Stimulated activated CD8-positive, alpha-beta memory T cell treated with anti-CD3 and anti-CD28 coated beads, Interleukin-4, amount 100 ng/mL, for 1 hour (primary cell): ENCODE measurements at places on chromosomes 16 and 17.

DNA sequence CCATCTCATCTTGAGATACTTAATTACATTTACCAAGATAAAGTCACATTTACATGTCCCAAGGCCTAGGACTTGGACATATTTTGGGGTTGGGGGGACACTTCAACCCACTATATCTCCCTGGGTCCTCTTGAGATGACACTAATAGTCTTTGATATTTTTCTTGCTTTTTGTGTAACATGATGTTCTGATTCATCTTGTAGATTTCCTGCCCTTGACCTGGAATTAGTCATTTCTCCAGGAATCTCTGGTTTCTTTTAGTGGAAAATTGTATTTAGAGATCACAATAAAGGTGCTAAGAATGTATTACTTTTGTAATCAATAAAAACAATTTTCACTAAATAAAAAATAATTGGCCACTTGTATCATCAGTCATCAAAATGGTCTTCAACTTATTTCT is 157.3 kb downstream of the VPS53 start:
- DNase-seq = no peak

DNA sequence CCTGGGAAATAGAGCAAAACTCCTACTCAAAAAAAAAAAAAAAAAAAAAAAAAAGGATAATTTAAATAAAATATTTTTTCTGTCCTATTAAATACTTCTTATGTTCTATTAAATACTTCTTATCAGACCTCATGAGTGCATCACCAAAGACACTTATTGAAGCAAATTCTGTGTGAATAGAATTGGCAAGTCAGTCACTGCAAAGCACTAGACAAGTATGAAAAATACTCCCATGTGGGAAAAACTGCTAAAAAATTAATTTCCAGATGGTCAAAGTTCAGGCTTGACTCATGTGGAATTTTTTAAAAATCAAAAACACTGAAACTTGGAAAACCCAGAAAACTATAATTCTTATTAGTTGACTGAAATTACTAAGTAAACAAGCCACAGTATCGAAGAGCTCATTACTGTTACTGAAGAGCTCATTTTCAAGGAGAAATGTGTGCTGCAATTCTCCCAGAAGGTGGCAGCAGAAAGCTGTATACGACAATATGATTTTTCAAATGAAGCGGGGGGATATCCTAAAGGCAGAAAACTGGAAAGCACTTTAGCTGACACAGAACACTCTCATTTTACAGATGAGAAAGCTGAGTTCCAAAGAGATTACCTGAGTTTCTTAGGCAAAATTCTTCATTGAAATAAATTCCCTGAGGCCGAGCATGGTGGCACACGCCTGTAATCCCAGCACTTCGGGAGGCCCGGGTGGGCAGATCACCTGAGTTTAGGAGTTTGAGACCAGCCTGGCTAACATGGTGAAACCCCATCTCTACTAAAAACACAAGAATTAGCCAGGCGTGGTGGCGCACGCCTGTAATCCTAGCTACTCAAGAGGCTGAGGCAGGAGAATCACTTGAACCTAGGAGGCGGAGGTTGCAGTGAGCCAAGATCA is 15.9 kb upstream of the FBXO47 start:
- no peak for DNase-seq

DNA sequence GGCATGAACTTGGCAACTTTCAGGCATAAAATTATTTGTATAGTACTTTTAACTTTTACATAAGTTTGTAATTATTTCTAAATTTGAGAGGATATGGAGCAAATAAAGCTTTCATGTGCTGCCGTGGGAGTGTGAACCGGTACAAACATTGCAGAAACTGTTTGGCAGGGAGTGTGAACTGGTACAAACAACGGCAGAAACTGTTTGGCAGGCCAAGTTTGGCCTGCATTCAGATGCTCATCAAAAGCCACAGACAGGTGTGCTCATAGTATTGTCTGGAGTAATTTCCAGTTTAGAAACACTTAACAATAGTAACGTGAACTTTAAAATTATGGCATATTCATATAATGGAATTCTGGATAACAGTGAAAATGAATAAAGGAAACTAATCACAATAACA is 73.8 kb upstream of the ATP2A3 start:
- no peak for DNase-seq

GRCh38 chr16:17370731-17371285 is 100.0 kb downstream of the XYLT1 start:
- DNase-seq = no peak

DNA sequence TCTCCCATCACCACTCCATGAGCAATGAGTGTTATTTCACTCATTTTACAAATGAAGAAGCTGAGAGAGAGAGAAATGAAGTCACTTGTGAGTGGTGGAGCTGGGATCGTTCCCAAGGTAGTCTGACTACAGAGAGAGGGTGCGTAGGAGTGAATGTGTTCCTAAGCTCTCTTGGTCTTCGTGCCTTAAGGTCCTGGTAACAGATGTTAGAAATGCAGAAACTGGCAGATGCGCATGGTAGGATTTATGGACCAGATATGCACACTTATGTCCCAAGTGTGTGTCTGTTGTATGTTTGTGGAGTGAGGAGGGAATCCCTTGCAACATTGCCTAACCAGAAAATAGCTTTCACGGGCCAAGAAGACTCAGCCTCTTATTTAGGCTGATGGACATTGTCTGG is 93.2 kb upstream of the ZNF469 start:
- no peak for DNase-seq

GRCh38 chr17:43759836-43760235 is 1.2 kb upstream of the SOST start:
- DNase-seq = no peak

DNA sequence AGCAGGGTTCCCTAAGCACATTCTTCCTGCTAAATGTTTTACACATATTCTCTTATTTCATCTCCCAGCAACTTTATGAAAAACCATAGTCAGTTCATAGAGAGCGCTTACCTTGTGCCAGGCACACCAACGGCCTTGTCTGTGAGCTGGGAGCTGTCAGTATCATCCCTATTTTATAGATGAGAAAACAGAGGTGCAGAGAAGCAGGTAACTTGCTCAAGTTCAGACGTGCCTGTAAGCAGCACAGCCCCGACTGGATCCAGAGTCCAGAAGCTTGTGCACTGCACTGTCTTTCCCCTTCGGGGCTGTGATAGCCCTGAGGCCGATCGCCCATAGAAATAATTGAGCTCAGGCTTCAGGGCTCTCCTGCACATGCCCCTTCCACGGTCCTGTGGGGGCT is 6.2 kb downstream of the AQP8 start:
- DNase-seq = no peak

- DNase-seq = no peak
Measured at GRCh38 chr16:14150796-14151195, 79.7 kb downstream of the MRTFB start.

GRCh38 chr16:69438465-69438864 is 14.0 kb downstream of the CYB5B start:
- no peak for DNase-seq

DNA sequence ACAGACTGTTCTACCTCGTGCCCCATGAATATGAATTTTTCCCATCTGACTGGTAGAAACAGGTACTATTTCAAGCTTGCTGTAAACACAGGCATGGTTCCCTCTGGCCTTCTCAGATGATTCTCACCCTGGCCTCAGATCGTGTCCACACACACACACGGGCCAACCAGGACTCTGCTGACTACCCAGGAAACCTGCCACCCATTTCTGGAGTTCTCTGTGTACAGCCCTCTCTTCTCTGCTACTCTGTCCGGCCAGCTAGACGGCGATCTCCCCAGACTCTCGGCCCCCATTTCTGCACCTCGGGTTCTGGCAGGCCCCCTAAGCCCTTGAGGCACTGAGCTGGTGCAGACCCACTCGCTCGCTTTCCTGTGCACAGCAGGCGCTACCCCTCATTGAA is 31.2 kb downstream of the RPA1 start:
- no peak for DNase-seq

GRCh38 chr17:72146371-72146770 is 25.6 kb downstream of the SOX9 start:
- DNase-seq = no peak

GRCh38 chr16:85987750-85988078 is 88.8 kb downstream of the IRF8 start:
- DNase-seq = no peak

- no peak for DNase-seq
Measured at GRCh38 chr17:79360196-79360595, 250.7 kb downstream of the RBFOX3 start.
